ENCODE measurements at places on chromosomes 3 and 15.

DNA sequence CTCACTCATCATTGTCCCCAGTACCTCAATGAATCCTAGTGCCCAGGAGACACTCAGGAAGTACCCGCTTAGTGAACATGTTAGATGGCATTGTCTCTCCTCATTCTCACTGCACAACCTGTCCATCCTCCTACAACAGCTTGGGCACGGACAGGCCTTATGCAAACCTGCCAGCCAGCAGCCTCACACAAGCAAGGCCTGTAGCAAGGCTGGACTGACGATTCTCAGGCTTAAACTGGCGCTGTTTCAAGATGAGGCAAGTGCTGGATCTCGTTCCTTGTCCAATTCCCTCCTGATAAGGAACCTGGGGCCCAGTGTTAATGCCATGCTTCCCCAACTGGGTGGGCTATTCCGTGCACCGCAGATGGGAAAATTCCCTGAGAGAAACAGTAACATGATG lies 59.0 kb downstream of the CDCP1 start:
- DNase-seq = no peak

GRCh38 chr3:111621535-111621934 lies 26.4 kb upstream of the ZBED2 start:
- DNase-seq = peak; percentile 15

DNA sequence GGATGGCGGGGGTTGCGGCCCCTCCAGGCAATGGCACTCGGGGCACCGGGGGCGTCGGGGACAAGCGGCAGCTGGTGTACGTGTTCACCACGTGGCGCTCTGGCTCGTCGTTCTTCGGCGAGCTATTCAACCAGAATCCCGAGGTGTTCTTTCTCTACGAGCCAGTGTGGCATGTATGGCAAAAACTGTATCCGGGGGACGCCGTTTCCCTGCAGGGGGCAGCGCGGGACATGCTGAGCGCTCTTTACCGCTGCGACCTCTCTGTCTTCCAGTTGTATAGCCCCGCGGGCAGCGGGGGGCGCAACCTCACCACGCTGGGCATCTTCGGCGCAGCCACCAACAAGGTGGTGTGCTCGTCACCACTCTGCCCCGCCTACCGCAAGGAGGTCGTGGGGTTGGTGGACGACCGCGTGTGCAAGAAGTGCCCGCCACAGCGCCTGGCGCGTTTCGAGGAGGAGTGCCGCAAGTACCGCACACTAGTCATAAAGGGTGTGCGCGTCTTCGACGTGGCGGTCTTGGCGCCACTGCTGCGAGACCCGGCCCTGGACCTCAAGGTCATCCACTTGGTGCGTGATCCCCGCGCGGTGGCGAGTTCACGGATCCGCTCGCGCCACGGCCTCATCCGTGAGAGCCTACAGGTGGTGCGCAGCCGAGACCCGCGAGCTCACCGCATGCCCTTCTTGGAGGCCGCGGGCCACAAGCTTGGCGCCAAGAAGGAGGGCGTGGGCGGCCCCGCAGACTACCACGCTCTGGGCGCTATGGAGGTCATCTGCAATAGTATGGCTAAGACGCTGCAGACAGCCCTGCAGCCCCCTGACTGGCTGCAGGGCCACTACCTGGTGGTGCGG lies 1.9 kb downstream of the CHST2 start:
- peak; percentile 66 for DNase-seq

DNA sequence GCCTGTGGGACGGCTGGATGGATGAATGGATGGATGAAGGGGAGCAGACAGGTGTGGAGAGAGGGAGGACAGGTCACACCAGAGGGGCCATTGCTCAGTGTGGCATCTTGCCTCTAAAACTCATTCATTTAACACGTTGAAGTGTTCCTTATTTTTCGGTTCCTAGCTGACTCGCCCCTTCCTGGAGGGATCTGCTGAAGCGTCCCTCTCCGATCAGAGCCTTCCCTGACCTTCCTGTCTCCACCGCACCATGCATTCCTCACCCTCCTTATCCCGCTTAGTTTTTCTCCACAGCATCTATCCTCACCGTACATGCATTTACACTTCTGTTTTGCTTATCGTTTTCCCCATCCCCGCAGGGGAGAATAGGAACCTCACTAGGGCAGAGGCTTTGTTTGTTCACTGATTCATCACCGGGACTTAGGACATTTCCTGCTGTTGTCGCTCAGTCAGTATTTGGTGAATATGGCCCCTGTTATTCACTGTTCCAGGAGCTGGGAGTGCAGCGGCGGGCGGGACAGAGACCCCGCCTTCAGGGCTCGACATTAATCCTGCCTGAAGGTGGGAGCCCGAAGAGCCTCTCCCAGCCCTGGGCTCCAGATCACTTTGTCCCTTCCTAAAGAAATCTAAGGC lies 32.0 kb downstream of the FOXL2 start:
- DNase-seq = peak; percentile 84

DNA sequence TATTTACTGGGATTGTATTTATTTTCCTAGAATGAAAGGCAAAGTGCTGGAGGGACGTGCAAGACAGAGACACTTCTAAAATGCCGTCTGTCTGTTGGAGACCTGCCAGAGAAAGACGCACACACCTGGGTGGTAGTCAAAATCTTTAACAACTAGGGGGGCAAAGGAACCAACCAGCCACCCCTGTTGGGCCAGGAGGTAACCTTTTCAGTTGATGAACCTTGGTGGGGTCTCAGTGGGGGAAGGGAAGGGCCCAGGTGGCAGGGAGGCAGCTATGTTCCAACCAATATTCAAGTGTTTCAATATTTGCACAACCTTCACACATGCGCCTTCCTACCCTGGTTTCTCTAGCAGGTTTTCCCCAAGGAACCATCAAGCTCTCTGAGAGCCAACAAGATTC lies 99.0 kb downstream of the MEGF11 start:
- DNase-seq = no peak

GRCh38 chr3:128845778-128846485 lies 33.5 kb upstream of the ACAD9 start:
- DNase-seq = peak; percentile 44

- DNase-seq = no peak
Observed at GRCh38 chr3:59316688-59317275, 267.0 kb upstream of the CFAP20DC start.

GRCh38 chr15:62940755-62941361 lies 101.7 kb upstream of the TPM1 start:
- DNase-seq = no peak

- DNase-seq = no peak
Observed at GRCh38 chr3:68363796-68364195, 568.6 kb downstream of the TAFA4 start.

DNA sequence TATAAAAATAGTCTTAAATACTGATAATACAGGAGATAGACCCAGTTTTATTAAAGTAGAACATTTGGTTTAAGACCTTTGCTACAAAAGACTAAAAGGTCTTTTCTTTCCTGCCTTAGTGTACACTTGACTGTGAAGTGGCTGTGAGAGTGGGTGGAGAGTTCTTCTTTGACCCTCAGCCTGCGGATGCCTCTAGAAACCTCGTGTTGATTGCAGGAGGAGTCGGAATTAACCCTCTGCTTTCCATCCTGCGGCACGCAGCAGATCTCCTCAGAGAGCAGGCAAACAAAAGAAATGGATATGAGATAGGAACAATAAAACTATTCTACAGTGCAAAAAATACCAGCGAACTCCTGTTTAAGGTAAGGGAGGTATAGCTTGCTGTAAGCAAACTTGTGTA lies 36.5 kb downstream of the OXNAD1 start:
- DNase-seq = no peak

DNA sequence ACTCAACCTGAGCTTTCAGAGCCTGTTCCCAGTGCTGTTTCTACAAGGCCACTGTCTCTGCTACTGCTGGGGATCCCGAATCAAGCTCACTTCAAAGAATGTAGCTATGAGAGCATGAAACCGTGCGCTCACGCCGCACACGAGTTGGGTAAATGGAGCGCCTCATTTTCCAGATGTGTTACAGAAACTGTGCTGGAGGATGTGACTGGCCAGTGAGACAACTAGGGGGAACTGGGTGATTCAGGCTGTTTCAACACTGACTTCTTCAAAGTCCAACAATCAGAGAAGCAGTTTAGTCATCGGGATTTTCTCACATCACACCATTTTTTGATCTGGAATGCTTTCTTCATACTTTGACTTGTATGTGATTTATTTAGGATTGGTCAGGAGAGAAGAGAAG lies 3.5 kb downstream of the ZNF710 start:
- no peak for DNase-seq

- no peak for DNase-seq
Observed at GRCh38 chr15:23567921-23568320, 2.4 kb downstream of the MKRN3 start.

GRCh38 chr3:191051037-191051436 lies 148.0 kb upstream of the OSTN start:
- peak; percentile 15 for DNase-seq

GRCh38 chr3:15065550-15066007 lies 464 bp upstream of the MRPS25 start:
- DNase-seq = no peak

DNA sequence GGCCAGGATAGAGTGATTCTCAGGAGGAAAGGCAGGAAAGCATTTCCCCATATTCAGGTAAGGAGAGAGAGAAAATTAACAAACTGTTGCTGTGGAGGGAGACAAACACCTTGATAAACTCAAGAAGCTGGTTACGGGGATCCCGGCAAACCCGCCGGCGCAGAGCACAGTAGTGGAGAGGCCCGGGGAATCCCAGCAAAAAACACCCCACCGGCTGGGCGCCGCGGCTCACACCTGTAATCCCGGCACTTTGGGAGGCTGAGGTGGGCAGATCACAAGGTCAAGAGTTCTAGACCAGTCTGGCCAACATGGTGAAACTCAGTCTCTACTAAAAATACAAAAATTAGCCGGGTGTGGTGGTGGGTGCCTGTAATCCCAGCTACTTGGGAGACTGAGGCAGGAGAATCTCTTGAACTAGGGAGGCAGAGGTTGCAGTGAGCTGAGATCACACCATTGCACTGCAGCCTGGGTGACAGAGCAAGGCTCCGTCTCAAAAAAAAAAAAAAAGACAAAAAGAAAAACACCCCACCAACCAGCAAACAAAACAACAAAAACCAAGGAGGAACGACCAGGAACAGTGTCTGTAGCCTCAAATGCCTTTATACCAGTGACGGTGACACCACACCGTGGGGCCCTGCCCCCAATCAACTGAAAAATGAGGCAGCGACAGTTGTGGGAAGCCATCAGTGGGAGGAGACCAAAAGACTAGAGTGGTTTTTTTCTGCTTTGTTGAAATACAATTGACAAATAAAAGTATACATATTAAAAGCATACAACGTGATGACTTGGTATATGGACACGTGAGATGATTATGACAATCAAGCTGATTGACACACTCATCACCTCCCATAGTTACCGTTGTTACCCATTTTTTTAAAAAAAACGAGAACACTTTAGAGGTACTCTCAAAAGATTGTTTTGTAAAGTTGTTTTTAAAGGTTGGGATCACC lies 40.2 kb upstream of the IDH2 start:
- DNase-seq = no peak

DNA sequence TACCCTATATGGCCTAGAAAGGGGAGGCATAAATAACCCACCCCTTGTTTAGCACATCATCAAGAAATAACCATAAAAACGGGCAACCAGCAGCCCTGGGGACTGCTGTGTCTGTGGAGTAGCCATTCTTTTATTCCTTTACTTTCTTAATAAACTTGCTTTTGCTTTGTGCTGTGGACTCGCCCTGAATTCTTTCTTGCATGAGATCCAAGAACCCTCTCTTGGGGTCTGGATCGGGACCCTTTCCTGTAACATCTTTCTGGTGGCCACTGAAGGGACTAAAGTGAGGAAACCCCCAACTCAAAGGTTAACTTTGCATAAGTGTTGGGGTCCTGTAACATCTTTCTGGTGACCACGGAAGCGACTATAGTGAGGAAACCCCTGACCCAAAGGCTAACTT lies 15.7 kb upstream of the HHATL start:
- DNase-seq = no peak

DNA sequence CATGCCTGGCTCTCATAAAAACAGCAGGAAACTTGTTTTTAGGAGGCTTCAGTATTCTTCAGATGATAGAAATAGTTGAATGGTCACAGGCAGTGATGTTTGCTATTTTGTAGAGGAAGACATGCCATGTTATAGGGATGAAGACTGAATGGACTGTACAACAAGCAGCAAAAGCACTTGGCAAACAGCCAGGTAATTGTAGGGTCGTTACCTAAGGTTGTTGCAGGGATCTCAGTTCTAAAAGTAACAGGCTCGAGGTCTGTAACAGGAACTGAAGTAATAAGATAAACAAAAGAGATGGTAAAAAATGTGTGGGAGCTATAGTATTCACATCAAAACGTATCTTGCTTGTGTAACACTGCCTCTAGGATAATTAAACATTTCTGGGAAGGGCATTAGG lies 116.3 kb downstream of the TFG start:
- DNase-seq = no peak

DNA sequence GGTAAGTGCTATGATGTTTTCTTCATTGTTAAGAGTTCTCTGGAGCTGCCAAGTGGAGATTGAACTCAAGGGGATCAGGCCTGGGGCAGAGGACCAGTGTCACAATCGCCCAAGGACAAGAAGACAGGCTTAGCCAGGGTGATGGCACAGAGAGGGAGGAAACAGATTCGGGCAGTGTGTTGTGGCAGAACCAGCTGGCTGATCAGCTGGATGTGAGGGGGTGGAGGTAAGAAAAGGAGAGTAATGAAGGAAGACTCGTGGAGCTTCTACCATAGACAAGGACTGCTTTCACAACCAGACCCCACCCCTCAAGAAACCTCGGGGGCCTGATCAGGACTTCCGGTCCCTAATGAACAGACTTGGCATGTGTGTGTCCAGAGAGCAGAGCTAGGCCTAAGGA lies 60.9 kb upstream of the LINGO1 start:
- no peak for DNase-seq

- DNase-seq = no peak
Observed at GRCh38 chr15:48090666-48091065, 30.1 kb upstream of the SLC24A5 start.

Measured in dermis microvascular lymphatic vessel endothelial cell (primary cell).